ENCODE measurements at places on chromosomes 6 and 20. TPM values are rescaled to one million over a fixed set of nuclear protein-coding genes. Genes with fewer than 3 reads are reported as not detected.
A peak's percentile ranks its signal among the peaks of the same experiment; 100 is the strongest.

DNA sequence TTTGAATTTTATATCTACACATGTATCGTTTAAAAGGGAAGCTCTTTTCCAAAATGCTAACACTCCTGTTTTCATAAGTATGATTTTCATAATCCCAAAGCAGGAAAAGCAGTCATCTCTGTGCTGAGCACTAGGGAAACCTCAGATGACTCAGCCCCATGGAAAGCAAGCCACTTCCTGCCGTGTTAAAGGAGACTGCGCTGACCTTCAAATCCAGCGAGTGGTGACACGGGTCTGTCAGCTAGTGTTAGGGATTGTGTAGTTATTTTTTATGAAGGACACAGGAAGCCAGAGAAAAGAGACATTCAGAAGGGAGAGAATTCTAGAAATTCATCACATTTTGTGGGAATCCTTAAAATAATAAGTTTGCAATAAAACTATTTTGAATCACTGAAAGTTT is 57.0 kb upstream of the CD93 start:
- DNase-seq: peak; percentile 81

FIG4 gene
- total RNA-seq: 26.5 TPM

DNA sequence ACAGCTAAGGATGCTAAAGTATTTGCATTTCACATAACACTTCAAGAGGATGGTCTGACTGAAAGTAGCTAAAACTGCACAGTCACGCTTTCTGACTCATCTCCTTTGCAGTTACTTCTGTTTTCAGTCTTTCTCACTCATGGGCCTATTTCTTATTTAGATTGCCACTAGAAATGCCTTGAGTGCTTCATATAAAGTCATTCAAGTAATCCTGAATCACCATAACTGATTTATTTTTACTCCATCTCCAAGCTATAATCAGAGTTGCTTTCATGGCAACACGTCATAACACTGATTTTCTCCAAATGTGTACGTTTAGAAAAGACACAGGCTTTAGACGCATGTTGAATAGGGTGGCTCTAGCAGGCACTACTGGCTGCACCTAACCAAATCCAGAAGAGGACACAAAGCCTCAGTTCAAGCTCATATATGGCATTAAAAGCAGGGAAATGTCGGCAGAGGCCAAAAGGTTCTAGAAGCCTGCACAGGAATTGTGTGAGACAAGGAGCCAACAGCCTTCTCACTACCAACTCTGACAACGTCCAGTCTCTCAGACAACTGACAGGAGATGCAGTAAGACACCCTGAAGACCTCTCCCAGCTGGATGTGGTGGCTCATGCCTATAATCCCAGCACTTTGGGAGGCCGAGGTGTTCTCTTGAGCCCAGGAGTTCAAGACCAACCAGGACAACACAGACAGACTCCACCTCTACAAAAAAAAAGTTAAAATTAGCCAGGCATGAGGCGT is 64.1 kb upstream of the BEND6 start:
- DNase-seq: peak; percentile 94

CFAP206 gene
- 0.26 TPM for total RNA-seq

GRCh38 chr20:4937407-4938319 is 63.6 kb downstream of the SLC23A2 start:
- DNase-seq: peak; percentile 60

CLDN20 gene
- not detected for total RNA-seq

DNA sequence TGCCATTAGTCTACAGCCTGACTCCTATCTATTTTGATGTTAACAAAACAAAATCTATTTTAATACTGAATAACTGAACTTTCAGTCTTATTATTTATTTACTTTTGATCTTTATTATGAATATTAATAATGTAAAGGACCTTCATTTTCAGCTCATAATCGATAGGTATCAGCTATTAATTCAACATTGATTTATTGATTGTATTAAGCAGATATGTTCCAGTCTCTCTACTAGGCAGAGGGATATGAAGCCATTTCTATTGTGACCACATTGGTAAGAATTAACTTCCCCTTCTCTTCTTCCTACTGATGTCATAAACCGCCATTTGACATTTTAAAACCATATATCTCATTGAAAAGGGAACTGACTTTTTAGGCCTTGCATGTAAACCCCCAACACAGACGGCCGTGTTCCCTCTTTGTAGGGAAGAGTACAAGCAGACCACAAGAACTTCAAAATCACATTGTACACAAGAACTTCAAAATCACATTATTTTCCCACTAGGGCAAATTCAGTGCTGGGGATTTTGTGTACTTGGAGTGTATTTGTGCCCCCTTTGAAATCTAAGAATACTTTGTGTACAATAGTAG is 69.5 kb upstream of the FABP7 start:
- no peak for DNase-seq

GRCh38 chr6:37242429-37243052 is 15.0 kb upstream of the TBC1D22B start:
- DNase-seq: peak; percentile 100

- DNase-seq: no peak
Measured at GRCh38 chr6:14380086-14380820, 262.7 kb downstream of the CD83 start.

RGS17 gene
- 5.9 TPM for total RNA-seq

SLC32A1 gene
- not detected for total RNA-seq

PLAGL1 gene
- 8.0 TPM for total RNA-seq

EZR gene
- total RNA-seq: 55.2 TPM

DNA sequence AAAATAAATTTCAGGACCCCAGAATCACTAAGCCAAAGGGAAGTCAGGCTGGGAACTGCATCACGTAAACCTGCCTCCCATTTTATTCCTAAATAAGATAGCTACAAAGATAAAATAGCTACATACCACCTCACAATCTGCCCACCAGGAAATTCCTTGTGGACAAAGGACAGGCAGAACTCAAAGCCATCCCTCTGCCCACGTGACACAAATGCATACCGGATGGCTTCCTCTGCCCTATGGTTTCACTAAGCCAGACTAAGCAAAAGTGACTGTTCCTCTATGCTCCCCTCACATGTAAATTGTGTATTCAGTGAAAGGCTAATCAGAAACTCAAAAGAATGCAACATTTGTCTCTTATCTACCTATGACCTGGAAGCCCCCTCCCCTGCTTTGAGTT is 15.0 kb downstream of the MBOAT1 start:
- DNase-seq: peak; percentile 45

HLA-DQA2 gene
- total RNA-seq: not detected

COL19A1 gene
- total RNA-seq: not detected

SLC25A27 gene
- total RNA-seq: 12.6 TPM

DNA sequence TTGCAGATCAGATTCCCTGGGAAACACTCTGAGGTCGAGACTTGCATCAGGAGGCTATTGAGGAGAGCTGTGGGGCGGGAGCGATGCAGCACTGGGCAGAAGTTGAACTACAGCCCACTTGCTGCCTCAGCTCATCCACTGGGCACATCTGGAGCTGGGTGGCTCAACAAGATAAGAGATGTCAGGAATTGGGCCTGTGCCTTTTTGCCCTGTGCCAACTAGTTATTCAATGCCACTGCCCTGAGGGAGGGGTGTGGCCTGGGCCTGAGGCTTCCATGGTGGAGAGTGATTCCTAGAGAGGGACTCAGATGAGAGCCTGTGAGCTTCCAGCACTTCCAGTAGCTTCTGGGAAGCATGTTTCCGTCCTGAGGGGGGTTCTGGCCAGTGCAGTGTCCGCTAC is 32.7 kb downstream of the BRPF3 start:
- no peak for DNase-seq

- no peak for DNase-seq
Measured at GRCh38 chr20:45339799-45340198, 8.4 kb downstream of the SDC4 start.
